ENCODE measurements at places on chromosomes 11 and 22.

- DNase-seq: no peak
Observed at GRCh38 chr11:47192111-47192510, 5.9 kb upstream of the PACSIN3 start.

DNA sequence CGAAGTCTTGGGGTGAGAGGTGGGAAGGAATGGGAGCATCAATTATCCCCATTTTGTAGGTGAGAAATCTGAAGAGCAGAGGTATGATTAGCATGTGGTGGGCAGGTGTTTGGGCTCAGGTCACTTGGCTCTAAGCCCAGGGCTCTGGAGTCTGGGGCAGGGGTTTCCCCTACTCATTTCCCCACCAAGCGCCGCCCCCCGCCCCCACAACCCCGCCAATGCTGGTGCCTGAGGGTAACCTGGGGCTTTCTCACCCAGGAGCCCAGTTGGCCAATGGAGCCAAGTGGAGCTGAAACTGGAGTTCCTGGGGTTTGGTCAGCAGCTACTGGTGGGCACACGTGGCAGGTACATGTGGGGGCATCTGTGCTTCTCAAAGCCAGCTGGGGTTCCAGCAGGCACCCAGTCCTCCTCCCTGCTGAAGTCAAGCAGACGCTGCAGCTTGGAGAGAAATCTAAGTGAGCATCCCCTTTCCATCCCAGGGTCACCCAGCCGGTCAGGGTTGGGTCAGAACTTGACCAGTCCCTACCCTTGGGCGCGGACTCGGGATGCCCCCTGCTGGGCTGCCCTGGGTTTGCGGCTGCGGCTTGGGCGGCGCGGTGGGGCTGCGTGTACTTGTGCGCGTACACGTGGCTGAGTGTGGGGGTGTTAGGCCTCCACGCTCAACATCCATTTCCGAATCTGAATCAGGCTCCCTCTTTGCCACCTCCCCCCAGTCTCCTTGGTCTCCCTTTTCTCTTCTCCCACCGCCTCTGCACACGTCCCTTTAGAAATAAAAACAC lies 1.7 kb upstream of the CHRM1 start:
- DNase-seq: peak; percentile 87

DNA sequence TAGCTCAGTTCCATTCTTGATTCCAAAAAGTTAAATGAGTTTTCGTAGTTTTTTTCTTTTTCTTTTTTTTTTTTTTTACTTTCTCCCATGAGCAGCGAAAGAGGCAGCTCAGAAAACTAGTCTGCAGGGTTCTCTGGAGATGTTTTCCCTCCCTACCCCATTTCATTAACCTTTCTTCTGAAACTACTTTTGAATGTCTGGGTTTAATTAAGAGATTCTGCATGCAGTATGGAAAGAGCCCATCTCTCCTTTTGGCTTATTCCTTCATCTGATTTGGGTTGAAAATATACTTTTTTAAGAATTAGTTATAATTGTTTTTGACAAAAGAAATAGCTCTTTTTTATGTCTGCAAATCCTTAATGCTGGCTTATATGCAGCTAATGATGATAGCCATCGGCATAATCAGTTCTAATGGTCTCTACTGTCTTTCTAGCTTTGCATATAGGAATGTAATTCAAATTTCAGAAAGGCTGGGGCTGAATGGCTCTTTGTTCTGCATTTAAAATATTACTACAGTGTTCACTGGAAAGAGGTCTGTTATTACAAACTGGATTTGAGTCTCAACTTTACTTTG lies 265.3 kb downstream of the FAT3 start:
- no peak for DNase-seq

DNA sequence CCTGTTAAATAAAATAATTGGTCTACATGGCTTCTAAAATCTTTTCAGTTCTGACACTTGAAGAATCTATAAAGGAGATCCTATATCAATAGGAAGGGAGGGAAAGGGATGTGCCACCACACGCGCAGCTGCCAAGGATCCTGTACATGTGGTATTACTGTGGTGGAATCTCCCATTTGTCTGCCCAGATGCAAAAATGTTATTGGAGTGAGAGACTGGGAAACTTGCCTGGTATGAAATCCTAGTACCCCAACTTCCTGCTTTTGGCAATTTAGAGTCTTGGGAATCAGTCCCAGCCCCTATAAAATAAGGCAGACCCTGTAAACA lies 81.9 kb upstream of the PICALM start:
- DNase-seq: no peak

- no peak for DNase-seq
Observed at GRCh38 chr11:45457649-45458048, 171.5 kb upstream of the SYT13 start.

DNA sequence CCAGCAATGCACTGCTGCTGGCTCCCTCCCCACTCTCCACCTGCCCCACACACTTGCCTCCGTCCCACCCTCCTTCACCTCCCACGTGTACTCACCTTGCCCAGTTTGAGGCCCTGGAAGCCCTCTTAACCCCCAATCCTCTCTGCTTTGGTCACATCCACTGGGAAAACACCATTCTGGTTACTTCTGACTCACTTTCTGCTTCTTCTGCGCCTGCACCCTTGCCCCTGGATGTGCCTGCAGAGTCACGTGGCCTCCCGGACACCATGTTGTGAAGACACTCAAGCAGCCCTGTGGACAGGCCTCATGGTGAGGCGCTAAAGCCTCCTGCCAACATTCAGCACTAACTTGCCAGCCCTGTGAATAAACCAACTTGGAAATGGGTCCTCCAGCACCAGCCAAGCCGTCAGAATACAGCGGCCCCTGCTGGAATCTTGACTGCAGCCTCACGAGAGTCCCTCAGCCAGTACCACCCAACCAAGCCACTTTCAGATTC lies 2.6 kb upstream of the NAALADL1 start:
- DNase-seq: peak; percentile 33

- DNase-seq: no peak
Observed at GRCh38 chr22:29478326-29479276, 1.4 kb upstream of the NEFH start.

DNA sequence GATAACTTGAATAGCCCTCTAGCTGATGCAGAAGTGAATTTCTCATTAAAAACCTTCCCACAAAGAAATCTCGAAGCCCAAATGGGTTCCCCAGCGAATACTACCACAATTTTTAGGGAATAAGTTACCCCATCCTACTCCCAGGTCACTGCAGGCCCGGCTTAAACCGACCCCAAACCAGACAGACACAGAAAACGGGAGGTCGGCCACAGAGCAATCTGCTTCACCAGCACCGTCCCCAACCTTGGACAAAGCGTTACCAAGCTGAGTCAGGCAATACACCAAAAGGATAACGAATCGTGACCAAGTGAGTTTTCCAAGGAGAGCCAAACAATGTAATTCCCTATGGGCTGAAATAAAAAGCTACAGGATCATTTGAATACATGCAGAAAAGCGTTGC lies 575 bp upstream of the MOV10L1 start:
- no peak for DNase-seq

DNA sequence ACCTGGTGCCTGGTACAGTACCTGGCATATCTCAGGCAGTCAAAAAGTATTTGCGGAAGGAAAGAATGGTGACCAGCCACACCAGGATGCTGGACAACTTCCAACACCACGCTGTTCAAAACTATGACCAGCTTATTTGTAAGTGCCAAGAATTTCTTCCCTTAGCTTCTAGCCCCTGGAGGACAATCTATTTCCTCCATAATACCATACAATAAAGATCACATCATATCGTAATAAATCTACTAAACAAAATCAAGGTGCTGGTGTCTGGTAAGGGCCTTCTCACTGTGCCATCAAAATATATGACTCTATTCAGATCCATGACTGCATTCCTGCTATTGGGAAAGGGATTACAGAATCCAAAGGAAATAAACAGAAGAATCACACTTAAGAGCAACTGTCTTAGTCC lies 51.5 kb downstream of the ALG9 start:
- DNase-seq: no peak

- DNase-seq: no peak
Observed at GRCh38 chr11:100830274-100830673, 143.2 kb downstream of the ARHGAP42 start.

GRCh38 chr22:45579306-45579705 lies 76.6 kb downstream of the FBLN1 start:
- DNase-seq: no peak

DNA sequence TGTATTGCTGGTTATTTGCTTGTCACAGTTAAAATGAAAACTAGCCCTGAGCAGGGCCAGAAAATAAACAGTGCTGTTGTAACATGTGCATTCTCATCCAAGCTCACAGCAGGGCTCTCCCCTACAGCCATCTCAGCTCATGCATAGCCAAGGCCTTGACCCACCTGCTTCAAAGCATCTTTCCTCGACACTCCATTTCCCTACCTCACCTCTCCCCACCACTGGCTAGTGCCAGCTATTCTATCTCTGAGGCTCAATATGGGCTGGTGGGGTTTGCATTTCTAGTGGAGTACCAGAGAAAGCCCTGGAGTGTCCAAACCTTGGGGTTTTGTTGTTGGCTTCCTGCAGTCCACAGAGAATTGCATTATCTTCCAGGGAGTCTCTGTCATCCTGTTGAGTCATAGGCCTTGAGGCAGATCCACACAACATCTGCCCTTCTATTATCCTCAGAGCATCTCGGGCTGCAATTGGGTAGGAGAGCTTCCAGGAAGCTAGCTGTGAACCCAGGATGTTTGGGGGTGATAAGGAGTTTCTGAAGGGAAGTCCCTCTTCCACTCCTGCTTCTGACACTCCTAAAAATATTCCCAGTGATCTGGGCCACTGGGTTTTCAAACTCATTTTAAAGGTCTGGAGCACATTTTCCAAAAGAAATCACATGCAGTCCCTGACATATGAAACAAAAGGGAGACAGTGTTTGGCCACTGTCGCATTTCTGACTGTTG lies 36.1 kb upstream of the AMOTL1 start:
- DNase-seq: no peak

- DNase-seq: no peak
Observed at GRCh38 chr22:20663941-20664593, 109.8 kb upstream of the SERPIND1 start.

GRCh38 chr11:69707176-69707575 lies 3.4 kb upstream of the FGF19 start:
- DNase-seq: no peak

DNA sequence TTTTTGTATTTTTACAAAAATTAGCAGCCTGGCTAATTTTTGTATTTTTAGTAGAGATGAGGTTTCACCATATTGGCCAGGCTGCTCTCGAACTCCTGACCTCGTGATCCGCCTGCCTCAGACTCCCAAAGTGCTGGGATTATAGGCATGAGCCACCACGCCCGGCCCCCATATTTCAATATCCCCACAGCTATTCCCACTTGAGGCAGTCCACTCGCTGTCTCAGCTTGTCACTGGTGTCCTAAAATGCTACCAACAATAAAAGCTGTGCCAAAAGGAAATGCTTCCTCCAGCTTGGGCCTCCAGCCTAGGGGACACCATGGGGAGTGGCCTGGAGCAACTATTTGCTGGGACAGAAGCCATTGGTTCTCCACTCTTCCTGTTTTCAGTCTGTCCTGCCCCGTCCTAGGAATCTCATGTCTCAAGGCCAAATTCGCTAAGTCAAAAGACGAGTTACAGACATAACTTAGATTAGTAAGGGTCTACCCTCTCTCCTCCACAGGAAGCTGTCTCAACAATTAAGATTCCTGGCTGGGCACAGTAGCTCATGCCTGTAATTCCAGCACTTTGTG lies 7.3 kb upstream of the SPINDOC start:
- no peak for DNase-seq

GRCh38 chr22:45615364-45615763 lies 56.3 kb upstream of the ATXN10 start:
- DNase-seq: no peak

DNA sequence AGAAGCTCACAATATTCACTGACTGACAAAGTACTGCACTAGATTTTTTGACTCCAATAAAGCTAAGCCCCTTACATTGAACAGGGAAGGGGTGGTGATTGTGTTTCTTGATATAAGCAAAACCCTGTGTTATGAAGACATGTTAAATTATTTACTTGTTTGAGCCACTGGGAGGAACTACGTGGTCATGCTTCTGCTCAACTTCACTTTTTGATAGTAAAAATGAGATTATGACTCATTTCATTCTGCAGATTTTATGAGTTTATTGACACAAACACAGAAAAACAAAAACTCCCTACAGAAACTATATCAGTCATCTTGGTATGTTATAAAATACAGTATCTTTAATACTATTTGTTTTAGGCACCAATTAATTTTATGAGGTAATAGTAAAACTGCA lies 124.7 kb downstream of the CADM1 start:
- DNase-seq: no peak

GRCh38 chr11:9446230-9446629 lies 14.6 kb upstream of the ZNF143 start:
- DNase-seq: no peak

DNA sequence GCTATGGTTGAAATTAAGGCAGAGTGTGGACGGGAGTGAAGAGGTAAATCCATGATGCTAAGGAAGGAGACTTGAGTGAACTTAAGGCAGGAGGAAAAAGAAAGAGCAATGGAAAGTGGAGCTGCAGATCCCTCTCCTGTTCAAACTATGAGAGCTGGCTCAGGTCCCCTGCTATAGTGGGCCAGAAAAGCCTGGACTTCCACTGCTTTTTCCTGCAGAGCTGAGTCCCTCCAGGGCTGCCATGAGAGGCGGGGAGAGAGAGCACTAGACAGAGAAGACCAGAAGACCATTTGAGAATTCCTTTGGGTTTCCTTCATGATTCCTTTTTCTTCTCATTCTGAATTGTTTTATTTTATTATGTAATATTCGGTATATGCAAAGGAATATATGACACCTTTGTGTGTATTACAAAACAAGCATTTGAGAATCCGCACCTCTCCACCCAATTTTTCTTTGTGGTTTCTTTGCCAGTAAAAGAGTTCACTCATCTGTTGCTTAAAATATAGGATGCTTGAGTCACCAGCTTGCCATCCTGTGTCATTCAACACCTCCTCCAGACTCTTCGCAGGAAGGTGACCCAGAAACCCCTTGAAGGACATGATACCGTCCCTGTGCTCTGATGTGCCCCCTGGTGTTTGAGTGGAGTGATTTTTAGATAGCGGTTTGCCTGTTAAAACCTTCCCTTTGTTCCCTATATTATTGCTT lies 24.4 kb downstream of the SREBF2 start:
- DNase-seq: no peak

- DNase-seq: no peak
Observed at GRCh38 chr11:72932132-72932570, 117.9 kb downstream of the ATG16L2 start.

DNA sequence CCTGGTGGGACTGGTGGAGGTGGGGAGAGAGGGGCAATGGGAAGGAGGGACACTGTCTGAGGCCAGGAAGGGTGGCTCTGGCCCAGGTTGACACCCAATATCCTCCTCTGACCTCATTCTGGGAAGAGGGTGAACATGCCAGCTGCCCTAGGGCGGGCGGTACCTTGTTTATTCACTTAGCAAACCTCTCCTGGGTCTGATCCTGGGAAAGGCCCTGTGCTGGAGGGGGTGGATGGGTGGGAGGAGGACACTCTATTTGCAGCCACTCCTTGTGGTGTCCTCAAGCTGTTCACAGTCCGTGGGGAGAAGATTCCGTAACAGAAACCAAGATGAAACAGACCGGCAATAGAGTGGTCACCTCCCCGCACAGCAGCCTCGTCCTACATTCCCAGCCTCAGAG lies 49.7 kb upstream of the EIF3D start:
- DNase-seq: no peak

DNA sequence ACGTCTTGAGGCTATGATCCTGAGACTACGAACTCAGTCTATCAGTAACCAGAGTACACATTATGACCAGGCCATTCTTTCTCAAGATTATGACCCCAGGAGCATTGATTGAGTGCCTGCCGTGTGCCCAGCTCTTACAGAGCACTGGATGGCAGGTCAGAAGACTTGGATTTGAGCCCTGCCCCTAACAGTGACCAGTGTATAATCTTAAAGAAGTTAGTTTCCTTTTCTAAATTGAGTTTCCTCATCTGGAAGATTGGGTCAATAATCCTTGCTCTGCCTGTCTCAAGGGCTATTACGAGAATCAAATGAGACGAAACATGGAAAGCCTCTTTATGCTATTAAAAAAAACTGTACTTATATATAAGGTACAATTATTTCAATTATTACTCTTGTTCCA lies 38.2 kb downstream of the SLCO2B1 start:
- no peak for DNase-seq

Data from upper lobe of left lung (tissue), 6 donors.